Activated T-helper 2 cell treated with anti-CD3 and anti-CD28 coated beads, Interferon-gamma antibody, Interleukin-2, Interleukin-4, amounts not matched to agents 10 μg/mL and 5 μg/mL and 100 μg/mL, durations not matched to agents 14 hours and 24 hours and 36 hours (primary cell): ENCODE measurements at places on chromosomes 6 and 20.

GRCh38 chr6:51926125-51926524 is 161.3 kb downstream of the PKHD1 start:
- no peak for DNase-seq

GRCh38 chr6:72776456-72776855 is 154.6 kb downstream of the KCNQ5 start:
- no peak for DNase-seq

DNA sequence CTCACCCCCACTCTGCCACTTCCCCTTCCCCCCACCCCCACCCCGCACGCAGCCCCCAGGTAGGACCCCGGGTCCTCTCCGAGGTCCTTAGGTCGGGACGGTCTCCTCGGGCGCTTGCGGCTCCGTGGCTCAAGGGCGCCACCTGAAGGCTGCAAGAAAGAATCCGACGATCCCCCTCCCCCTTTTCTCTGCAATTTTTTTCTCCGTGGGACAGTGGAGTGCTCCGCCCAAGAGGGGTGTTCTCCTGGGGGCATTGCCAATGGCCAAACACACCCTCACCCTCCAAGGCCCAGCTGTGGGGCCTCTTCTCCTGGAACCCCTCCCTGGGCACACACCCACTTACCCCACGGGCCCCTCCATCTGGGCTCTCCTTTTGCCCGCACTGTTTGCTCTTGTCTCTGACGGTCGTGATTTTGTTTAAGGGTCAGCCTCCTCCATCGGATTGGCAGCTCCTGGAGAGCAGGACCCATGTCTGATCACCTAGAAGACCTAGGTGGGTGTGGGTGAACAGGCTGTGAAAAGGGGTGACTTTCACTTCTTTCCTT is 1.1 kb upstream of the TMEM74B start:
- peak; percentile 42 for DNase-seq

- DNase-seq: no peak
Measured at GRCh38 chr6:126071000-126071647, 84.8 kb downstream of the TRMT11 start.

DNA sequence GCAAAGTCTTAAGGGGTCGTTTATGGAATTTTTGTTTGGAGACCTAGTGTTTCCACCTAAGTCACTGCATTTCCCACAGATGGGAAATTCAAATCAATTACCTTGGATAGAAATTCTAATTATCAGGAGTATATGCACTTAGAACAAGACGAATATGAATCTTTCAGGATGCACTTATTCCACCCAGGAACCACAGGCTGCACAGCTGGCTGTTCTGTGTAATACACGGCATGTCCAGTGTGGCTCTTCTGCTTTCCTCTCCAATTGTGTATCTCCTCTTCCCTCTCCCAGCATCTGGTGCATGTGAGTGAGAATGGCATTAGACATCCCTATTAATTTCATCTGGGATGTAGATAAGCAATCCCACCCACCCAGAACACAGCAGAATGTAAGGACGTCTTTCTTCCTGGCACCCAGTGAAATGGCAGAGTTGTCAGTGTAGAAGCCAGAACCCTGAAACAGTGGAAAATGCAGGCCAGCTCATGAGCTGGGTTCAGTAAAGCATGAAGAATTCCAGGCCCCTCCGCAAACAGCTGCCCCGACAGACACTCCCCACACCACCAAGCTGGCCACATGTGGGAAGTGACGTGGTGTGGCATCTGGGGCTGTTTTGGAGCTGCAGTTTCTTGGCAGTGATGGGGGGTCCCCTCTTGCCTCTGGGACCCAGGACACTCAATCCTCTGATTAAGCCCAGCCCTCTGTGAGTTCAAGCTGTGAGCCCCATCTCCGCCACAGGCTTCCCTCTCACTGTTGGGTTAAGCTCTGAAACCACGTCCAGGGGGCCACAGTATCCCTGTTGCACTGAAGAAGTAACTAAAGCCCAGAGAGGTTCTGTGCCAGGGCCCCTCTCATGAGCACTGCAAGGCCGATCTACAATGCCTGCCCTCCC is 180.1 kb upstream of the CST7 start:
- DNase-seq: no peak

- no peak for DNase-seq
Measured at GRCh38 chr20:10771435-10772140, 97.8 kb upstream of the JAG1 start.

DNA sequence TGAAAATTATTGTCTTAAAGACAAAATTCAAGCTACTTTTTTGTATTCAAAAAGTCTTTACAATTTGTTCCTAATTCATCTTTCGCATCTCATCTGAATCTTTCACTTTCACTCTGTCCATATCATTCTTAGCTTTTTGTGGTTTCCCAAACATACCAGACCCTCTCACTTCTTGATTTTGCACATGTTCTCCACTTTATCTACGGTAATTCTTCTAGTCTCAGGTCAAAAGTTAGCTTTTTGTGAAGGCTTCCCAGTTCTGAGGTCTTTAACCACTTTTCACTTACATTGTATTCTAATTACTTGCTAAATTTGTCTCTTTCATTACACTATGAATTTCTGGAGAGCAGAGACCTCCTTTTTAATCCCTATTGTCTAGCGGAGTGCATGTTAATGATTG is 34.6 kb upstream of the EPHA7 start:
- no peak for DNase-seq

GRCh38 chr6:130873746-130874145 is 46.5 kb downstream of the SMLR1 start:
- no peak for DNase-seq

DNA sequence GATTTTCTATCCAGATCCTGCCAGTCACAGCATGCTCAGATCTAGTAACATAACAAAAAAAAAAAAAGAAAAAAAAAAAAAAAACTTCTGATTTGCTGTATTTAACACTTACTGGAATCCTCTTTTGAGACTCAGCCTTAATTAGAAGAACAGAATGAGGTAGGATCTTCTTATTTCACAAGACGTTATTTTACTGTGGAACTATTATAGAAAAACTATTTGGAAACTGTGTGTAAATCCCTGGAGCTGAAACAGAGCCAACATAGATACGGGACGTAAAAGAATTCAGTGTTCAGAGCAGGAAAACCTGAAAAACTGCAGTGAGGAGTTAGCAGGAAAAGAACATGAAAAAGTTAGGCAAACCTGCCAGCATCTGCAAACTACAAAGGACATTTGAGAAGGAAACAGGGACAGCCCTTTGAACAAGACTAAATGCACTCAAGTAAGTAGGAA is 3.4 kb upstream of the ZNF217 start:
- DNase-seq: no peak

GRCh38 chr6:168526841-168527281 is 85.9 kb downstream of the SMOC2 start:
- DNase-seq: no peak

DNA sequence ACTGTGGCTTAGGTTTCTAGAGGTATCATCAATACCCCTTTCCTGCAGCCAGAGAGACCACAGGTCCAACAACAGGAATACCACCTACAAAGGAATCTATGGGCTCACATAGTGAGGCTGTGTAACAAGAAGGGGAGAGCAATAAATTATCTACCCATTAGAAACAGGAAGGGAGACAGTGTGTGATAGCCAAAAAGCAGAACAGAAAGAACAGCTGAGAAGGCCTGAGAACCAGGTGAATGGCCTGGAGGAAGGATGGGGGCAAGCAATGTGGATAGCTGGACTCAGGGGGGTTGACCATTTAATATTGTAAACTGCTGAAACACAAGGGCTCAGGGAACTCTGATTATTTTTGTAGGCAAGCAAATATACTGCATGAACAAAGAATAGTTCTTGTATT is 628.2 kb downstream of the COL12A1 start:
- no peak for DNase-seq

- no peak for DNase-seq
Measured at GRCh38 chr6:2314641-2315040, 69.2 kb upstream of the GMDS start.

DNA sequence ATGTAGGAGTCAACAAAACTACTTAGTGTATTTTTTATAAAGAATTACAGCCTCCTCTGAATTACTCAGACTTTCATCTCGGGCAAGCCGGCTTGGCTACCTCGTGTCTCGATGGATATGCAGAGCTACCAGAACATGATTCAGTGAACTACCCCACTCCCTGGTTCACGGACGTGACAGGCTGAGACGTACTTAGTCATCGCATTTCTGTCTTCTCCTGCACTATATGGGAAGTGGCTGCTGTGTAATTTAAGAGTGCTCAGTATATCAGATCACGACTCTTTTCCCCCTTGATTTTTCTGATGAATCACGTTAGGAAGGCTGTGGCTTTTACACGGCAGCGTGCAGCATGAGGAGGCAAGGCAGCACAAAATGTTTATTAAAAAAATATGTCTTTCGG is 302.7 kb upstream of the ZFP64 start:
- no peak for DNase-seq

DNA sequence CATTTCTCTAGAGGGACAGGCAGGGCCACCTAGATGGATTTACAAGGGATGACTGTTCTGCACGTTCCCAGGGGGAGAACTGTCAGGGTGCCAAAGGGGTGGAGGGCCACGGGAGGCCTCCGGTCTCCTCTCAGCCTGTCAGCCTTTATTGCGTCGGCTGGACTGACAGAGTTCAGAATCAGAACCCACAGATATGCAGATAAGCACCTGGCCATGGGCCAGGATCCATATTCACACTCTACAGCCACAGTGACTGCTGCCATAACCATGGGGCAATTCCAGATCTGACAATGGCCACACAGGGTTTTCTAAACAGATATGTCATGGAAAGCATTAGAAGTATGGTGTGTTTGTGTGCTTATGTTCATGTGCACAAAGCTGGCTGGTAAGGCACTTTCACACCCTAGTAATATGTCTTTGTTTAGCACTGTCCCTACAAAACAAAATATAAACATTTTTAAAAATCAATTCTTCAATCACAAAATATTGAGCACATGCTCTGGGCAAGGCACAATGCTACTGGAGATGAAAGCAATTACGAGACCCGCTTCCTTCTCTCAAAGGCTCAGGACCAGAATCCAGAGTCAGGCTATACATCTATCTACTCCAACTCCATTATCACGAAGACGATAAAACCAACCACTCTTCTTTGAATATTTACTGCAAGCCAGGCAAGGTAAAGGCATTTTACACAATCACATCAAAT is 29.1 kb downstream of the TRAM2 start:
- no peak for DNase-seq

GRCh38 chr6:139841794-139842215 is 467.4 kb upstream of the CITED2 start:
- DNase-seq: no peak

GRCh38 chr20:33826270-33826897 is 15.2 kb downstream of the CHMP4B start:
- no peak for DNase-seq

GRCh38 chr20:607476-607875 is 2.6 kb downstream of the TCF15 start:
- DNase-seq: no peak

DNA sequence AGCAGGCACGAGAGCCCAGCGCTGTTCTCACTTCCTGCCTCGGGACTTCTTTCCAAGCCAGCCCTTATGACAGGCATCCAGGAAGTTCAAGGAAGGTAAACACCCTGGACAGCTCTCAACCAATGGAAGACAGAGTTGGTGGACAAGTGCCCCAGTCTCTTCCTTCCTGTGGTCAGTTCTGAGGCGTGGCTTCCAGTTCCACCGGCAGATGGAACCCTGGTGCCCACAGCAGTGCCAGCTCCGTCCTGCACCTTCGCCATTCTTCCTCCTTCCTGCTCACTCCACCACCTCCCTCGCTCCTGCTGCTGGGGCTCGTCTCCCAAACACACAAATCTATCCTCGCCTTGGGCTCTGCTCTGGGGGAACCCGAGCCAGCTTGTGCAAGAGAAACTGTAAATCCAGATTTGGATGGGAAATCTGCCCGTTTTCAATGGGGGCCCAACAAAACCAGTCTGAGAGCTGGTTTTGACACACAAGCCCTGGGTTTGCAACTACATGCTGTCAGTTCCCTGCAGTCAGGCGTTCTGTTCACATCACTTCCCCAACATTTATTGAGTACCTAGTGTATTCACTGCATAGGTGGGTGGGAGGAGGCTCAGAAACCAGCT is 162.7 kb downstream of the GRM4 start:
- no peak for DNase-seq

DNA sequence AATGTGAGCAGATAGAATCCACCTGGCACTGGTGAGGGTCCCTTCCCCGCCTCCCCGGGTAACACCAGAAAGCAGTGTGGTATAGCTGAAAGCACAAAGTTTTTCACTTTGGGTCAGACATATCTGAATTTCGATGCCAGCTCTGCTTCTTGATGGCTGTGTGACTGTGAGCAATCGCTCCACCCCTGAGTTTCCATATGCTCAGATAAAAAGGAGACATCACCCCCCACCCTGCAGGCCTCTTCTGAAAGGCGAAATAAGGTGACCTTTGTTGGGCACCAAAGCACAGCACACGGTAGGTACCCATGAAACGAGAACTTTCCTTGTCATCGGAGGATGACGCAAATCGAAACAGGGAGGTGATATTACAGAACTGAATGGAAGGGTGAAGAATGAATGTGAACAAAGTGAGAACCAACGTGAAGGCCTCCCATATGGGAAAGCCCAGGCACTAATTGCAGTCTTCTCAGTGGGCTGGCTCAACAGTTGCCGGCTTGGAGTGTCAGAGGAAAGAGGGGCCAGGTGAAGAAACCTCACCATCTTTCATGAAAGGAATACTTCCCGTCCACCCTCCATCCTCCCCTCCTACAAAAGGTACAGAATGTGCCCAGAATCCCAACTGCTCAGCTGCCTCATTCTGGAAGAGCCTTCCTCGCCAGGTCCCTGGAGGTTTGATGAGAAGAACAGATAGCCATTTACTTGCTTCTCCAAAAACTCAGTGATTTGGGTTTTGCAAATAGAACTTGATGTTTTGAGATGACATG is 61.8 kb downstream of the NFATC2 start:
- DNase-seq: peak; percentile 35

DNA sequence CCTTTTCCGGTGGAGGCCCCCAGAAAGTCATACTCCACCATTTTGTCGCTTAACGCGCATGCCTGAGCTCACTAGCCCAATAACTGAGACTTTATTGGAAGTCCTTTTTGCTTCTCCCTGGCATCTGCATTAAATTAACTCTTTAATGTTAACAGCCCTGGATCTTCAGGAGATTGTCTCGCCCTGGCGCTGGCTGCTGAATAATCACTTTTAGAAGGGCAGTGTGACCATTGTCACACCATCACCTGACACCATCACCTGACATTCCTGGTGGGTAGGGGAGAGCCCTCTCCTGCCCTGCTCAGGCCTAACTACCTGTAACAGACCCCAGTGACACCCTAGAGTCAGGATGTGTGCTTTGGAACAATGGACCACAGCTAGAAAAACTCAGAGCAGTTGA is 115.5 kb upstream of the SNX9 start:
- DNase-seq: no peak

DNA sequence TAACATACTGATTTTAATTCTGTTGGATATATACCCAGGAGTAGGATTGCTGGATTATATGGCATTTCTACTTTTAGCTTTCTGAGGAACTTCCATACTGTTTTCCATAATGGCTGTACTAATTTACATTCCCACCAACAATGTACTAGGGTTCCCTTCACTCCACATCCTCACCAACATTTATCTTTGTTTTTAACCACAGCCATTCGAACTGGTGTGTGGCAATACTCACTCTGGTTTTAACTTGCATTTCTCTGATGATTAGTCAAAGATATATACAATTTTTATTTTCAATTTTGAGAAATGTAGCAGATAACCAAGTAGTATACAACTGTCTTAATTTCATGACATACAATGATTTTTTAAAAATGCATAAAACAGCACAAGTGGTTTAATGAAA is 30.3 kb upstream of the ADGRG6 start:
- no peak for DNase-seq
